ENCODE measurements at places on chromosomes 16 and 17.

DNA sequence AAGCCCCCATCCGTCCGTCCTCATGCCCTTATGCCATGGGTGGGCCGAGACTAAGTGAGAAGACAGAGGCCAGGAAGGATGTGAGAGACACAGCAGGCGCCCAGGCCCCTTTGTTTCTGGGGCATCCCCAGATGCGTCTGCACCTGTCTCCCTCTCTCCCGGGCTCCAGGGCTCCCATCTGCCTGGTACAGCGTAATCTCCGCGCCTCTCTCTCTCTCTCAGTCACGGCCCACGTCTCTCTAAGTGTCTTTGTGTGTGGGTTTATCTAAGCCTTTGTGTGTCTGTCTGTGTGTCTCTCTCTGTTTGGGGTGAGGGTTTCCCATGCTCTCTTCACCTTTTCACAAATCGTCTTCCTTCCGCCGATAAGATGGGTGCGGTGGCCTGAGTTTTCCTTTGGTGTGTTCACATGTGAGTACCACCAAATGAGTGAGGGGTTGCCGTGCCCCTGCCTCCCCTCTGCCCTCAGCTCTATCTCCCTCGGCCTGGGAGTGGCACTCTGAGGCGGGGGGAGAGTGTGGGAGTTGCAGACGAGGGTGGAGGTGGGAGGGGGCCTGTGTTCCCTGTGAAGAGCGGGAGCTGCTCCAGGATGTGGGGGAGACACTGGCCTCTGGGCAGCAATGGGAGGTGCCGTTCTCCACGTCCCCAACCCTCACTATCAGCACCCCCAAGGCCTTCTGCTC, 25.8 kb upstream of the ABCC3 start:
- DNase-seq, result no peak

- no peak for DNase-seq
Measured at GRCh38 chr17:66834919-66835454, at the start of gene CACNG5. TSS of gene CACNG5 (plus strand) at chr17:66835117. CDS start at chr17:66877333, 42,216 bp downstream.

- DNase-seq, result no peak
Measured at GRCh38 chr17:81066771-81067315, 31.9 kb downstream of the BAIAP2 start.

DNA sequence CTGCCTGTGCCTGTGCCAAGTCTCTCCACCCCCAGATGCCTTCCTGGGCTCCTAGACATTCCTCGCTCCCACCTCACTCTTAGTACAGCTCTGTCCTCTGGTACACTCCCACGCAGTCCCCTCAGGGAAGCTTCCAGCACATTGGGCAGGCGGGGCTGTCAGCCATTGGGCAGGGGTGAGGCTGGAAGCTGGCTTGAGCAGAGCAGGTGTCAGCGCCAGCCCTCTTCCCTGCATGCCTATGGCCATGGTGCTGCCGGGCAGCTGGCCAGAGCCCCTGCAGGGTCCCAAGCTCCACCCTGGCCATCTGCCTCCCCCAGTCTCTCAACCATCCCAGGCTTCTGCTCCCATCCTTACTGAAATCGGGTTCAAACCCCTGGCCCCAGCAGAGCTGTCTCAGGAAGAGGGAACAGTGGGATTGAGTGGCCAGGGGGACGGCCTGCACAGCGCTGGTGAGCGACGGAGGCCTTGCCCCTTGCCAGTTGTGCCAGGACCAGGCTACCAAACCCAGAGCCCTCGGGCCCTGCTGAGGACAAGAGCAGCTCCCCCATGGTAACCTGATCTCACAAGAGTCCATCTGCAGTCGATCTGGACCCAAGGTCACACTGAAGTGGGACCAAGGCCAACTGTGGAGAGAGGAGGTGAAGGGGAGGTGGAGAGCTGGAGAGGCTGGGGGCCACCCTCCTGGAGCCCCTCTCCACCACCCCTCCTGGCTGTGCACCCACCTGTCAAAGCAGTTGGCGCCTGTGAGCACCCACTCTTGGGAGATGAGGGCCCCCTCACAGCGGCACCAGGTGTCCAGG, 2.4 kb upstream of the B9D1 start:
- DNase-seq, result no peak

GRCh38 chr16:62738666-62739460, 702.6 kb upstream of the CDH8 start:
- DNase-seq, result no peak

DNA sequence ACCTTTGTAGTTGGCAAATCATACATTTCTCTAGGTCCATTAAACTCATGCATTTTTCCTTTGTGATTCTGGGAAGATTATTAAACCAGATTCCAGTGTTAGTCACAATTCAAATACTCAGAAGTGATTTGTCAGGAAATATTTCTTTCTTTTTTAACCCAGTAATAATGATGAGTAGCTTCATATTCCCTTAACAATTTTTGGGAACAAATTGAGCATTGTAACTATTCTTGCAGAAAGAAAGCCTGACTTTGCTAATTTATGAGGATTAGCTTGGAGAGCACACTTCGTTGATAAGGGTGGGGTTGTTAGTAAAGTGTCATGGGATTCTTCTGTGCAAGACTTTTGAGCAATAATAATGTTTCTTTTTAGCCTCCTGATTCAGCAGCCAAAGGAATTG, 18.7 kb upstream of the KRT24 start:
- DNase-seq, result no peak

DNA sequence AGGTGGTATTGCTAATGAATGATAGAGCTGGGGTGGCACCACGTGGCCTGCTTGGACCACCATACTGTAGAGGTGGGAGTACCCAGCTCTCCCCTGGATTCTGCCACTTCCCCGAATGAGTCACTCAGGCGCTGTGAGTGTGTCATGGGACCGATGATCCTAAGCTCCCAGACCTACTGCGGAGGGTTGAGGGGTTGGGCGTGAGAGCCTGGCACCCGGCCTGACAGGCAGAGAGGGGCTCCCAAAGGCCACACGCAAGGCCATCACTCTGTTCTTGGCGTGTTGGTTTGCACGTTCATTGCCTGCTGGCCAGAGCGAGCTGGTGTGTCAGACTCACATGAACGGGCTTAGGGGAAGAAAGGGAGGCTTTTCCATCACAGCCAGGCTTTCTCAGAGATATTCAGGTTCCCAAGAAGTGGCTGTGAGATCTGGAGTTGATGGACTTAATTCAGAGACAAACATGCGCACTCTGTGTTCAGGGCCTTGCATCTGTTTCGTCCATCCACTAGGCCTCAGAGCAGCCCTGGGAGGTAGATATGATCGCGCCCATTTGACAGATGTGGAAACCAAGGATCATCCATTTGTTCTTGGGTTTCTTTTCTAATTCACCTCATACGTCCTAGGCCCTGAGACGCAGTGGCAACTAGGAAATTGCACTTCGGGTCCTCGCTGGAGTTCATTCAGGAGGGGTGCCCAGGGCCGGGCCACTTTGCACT, 41.4 kb downstream of the CMIP start:
- no peak for DNase-seq

GRCh38 chr16:1437606-1438005, 6.7 kb downstream of the PERCC1 start:
- DNase-seq, result no peak

All from PC-9 (cell line).